ENCODE measurements at places on chromosomes 1 and 21.

DNA sequence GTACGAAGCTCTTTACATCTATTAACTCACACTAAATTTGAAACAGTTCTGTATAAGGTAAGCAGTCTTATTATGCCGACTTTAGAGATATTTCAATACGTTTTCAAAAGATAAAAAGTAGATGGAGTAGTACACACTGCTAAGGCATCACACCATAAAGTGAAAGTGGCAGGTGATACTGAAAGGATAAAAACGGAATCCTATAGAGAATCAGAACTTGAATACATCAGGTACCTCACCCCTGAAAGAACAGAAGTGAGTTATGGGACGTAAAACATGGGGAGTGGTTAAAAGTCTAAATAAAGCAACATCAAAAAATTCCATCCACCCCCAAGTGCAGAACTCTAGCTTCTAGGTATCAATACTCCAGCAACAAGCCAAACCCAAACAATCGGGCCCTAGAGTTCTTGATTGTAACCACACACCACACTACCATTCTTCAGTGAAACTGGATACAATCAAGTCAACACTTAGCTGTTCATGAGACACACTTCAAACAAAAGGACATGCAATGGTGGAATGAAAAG, 142.6 kb downstream of the SMYD3 start:
- no peak for DNase-seq

GRCh38 chr1:39485046-39485803, 6.2 kb upstream of the BMP8A start:
- DNase-seq, result no peak

- DNase-seq, result no peak
Observed at GRCh38 chr1:30190511-30191153, 532.8 kb downstream of the MATN1 start.

DNA sequence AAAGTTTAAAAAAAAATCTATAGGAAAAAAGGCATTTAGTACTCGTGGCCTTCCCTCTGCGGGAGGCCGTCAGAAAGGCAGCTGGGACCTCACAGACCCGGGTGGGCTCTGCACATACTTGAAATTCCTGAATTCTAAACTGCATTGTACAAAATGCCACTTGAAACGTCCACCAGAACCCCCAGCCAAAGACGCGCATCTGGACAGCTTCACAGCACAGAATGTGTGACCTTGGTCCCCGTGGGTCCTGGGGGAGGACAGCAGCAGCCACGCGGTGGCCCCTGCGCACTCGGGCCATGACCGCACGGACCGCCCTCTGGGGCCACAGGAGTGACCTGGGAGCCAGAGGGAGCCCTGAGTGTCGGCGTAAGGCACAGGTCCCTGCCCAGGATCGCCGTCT, 20.6 kb upstream of the MRPS14 start:
- DNase-seq, result no peak

DNA sequence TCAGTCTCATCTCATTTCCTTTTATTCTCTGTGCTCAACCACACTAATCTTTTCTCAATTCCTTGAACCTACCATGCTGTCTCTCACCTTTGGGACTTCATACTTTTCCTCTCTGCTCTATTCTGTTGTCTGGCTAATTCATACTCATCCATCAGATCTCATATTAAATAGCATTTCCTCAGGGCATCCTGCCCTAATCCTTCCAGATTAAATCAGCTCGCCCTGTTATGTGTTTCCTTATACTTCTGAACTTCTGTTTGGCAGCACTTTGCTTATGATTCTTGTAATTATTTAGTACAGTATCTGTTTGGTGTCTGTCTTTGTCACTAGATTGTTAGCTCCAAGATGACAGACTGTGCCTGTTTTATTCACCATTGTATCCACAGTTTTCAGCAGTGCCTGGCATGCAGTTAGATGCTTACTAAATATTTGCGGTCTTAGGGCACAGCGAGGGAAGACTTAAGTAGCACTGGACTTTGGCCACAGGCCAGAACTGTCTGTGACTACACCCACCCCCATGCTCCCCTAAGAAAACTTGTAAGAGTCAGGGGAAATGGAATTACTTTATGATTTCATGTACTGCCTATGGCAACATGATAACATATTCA, 9.9 kb upstream of the CAP1 start:
- DNase-seq, result no peak

GRCh38 chr1:21742578-21742977, 40.4 kb downstream of the USP48 start:
- DNase-seq, result no peak

- DNase-seq, result no peak
Observed at GRCh38 chr21:35288238-35288637, 239.1 kb upstream of the RUNX1 start.

GRCh38 chr1:85596947-85597346, 16.4 kb downstream of the CCN1 start:
- DNase-seq, result no peak

DNA sequence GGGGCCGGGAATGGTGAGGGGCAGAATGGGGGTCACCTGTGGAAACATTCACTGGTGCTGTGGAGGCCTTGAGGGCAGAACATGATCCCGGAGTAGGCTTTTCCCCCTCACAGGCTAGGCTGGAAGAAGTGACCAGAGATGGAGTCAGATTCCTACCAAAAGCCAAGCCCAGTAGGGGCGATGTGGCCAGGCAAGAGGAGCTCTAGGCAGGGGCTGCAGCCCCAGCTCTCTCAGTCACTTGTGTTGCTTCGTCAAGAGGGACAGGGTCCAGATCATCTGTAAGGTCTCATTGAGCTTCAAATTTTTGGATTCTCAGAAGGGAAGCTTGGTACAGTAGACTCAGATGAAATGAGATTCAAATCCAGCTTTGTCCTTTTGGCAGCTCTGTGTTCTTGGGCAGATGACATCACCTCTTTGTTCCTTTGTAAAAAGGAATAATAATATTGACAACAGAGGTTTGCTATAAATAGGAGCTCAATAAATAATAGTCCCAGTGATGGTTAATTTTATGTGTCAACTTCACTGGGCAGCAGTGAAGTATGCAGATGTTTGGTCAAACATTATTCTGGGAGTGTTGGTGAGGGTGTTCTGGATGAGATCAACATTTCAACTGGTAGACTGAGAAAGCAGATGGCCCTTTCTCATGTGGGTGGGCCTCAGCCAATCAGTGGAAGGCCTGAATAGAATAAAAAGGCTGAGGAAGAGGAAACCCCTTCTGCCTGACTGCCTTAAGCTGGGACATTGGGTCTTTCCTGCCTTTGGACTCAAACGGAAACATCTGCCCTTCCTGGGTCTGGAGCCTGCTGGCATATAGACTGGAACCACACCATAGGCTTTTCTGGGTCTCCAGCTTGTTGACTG, 324.7 kb upstream of the USP24 start:
- no peak for DNase-seq

DNA sequence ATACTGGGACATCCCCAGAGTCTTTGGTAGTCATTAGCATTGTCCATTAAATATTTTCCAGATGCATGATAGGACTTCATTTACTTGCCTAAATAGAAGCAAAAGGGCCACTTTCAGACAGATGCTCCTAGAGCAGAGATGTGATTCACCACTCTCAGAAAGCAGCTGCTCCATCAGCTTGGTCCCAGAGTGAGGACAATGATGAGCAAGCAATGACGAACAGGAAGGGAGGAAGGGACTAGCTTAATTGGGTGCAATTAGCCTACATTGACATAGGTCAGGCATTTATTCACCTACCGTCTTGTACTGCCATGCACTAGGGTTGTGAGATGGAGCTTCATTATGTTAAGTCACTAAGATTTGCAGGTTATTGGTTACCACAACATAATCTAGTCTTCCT, 85.1 kb upstream of the PLXNA2 start:
- DNase-seq, result no peak

DNA sequence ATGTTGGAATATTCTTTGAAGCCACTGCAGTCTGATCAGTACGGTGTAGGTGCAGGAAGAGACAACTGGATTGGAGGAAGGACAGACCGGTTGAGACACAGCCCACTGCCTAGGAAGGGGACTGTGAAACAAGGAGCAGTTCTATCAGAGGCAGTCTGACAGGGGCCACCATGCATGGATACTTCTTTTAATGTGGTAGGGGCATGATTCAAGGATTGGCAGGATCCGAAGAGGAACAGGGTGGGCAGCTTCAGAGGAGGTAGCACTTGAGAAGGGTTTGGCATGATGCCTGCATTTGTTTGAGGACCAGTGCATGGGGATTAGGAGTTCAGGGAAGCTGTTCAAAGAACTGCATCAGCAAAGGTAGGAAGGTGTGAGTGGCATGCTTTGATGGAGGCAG, 167.9 kb downstream of the DYRK1A start:
- DNase-seq, result no peak

GRCh38 chr21:32813265-32813903, 41.8 kb upstream of the PAXBP1 start:
- DNase-seq, result no peak

- no peak for DNase-seq
Observed at GRCh38 chr1:234168061-234168724, 205.1 kb upstream of the COA6 start.

GRCh38 chr21:18070392-18070791, 174.2 kb upstream of the CHODL start:
- DNase-seq, result no peak

DNA sequence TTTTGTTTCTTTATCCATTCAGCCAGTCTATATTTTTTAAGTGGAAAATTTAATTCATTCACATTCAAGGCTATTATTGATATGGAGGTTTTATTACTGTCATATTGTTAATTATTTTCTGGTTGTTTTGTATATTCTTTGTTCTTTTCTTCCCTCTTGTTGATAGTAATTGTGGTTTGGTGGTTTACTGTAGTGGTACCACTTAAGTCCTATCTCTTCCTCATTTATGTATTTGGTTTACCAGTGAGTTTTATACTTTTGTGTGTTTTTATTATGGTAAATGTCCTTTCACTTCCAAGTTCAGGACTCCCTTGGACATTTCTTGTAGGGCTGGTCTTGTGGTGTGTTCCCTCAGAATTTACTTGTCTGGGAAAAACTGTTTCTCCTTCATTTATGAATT, 28.1 kb upstream of the PM20D1 start:
- DNase-seq, result no peak

DNA sequence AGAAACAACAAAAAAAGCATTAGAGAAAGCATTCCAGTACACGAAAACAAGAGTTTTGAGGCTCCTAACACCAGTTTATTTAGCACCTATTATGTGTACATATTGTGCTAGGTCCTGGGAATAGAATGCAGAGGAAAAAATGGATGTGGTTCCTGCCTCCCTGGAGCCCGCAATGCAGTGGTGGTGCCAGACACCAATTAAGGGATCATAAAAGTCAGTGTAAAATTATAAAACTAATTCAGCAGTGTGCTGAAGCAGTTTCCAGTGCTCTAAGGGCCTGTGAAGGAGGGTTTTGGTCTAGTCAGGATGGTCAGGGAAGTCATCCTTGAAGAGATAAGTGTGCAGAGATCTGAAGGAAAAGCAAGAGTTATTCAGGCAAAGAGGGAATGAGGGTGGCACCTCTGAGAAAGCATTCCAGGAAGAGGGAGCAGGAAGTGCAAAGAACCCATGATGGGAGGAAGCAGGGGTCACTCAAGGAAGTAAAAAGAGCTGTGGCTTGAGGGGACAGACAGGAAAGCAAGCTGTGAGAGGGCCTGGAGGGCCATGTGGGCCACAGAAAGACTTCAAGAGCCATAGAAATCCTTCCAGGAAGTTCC, 65.2 kb upstream of the IFNLR1 start:
- DNase-seq, result no peak

DNA sequence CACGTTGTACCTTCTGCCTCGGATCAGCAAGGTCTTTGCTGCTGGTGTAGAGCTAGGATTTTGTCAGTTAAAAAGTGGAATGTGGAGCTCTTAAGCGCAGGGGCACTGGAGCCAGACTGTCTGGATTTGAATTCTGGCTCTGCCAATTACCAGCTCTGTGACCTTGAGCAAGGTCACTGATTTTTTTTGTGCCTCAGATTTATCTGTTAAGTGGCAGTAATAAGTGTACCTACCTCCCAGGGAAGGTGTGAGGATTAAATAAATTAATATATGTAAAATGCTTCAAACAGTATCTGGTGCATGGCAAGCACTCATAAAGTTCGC, 40.3 kb downstream of the UBE2U start:
- DNase-seq, result no peak

GRCh38 chr1:179589509-179589908, 2.1 kb upstream of the TDRD5 start:
- DNase-seq, result no peak
